ENCODE measurements at places on chromosomes 5 and 9. TPM values are rescaled to one million over a fixed set of nuclear protein-coding genes. Genes with fewer than 3 reads are reported as not detected.

HSPB3 gene
- not detected for total RNA-seq

IL3 gene
- total RNA-seq, result not detected

SPATA31E1 gene
- total RNA-seq, result not detected

TRAF2 gene
- total RNA-seq, result 20.8 TPM

LCN1 gene
- total RNA-seq, result not detected

SPATA31A6 gene
- total RNA-seq, result not detected

CCNO gene
- not detected for total RNA-seq

DNA sequence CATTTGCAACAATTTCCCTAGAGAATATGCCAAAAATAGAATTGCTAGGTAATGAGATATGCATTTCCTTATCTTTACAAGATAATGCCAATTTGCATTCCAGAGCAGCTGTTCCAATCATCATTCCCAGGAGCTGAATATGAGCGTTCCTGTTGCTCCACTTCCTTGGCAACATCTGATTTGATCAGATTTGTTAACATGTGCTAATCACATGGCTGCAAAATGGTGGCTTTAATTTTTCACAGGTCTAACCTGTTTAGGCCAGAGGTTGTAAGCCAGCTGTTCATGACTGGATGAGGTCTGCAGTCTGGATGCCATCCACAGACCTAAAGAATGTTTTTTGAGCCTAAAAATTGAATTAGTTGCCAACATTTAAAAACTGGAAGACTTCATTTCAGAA is 220.7 kb upstream of the IL12B start:
- no peak for DNase-seq

DNA sequence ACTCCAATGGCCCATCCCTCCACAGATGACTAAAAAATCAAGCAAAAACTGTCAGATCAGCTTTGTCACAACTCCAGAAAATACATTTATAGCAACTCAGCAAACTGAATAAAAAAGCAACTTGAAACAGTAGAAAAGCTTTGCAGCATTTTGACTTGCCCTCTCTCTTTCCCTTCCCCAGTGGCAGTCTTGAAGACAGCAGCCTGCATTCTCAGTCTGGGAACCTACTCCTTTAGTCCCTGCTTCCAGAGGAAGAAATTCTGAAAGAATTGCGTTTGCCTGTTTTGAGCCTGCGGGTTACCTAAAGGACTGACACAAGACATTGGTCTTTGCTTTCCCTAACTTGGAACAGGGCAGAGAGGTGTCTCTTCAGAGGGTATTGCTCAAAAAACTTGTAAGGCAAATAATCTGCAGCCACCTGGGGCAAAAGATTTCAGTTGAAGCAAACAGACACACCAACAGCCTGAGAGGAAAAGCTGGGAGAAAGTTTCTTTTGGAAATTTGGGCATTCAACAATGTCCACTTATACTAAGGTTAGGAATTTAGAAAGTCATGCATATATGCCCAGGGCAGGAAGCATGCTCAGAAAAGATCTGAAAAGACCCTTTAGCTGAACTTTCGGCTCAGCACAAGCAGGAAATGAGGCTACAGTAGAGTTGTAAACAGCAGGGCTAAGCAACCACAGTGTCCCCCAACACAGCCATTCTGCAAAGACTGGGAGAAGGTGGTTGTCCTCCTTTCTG is 15.2 kb upstream of the SLC35D2 start:
- no peak for DNase-seq

- DNase-seq, result no peak
Observed at GRCh38 chr9:107942856-107943255, 453.3 kb upstream of the KLF4 start.

- no peak for DNase-seq
Observed at GRCh38 chr5:156934450-156935211, 28.4 kb downstream of the TIMD4 start.

GRCh38 chr5:75891736-75892135 is 174.5 kb upstream of the POC5 start:
- no peak for DNase-seq

DNA sequence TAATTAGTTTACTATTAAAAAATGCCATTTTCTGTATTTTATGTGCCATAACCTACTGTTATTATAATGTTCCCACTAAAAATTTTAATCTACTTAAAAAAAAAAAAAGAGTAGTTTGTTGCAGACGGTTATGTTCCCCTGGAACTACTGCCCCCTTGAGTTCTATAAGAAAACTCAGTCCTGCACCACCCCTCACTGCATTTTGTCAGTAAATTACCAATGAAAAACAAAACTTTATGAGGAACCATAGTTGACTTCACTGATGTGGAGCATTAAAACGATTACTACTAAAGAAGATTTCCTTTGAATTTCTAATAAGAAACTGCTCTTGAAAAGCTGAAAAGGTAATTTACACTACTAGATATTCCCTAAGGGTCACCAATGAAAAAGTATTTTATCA is 288.7 kb downstream of the FBXL17 start:
- no peak for DNase-seq

GRCh38 chr5:107063511-107063910 is 607.2 kb downstream of the EFNA5 start:
- DNase-seq, result no peak

DNA sequence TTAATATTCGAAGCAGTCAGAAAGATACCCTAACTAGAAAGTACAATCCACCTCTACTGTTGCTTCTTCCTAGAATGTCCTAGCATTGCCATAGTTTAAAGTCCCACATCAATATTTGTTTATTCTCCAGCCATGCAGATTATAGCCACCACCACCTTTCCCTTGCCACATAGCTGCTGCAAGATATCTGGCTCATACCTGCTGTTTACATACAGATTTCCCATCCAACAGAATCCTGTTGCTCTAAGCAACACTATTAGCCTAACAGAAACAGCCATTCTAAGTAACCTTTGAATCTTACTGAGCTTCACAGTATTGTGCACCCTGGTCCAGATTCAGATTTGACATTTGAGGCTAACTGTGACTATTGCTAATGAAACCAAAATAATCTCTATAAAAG is 45.6 kb downstream of the GNAQ start:
- DNase-seq, result no peak

DNA sequence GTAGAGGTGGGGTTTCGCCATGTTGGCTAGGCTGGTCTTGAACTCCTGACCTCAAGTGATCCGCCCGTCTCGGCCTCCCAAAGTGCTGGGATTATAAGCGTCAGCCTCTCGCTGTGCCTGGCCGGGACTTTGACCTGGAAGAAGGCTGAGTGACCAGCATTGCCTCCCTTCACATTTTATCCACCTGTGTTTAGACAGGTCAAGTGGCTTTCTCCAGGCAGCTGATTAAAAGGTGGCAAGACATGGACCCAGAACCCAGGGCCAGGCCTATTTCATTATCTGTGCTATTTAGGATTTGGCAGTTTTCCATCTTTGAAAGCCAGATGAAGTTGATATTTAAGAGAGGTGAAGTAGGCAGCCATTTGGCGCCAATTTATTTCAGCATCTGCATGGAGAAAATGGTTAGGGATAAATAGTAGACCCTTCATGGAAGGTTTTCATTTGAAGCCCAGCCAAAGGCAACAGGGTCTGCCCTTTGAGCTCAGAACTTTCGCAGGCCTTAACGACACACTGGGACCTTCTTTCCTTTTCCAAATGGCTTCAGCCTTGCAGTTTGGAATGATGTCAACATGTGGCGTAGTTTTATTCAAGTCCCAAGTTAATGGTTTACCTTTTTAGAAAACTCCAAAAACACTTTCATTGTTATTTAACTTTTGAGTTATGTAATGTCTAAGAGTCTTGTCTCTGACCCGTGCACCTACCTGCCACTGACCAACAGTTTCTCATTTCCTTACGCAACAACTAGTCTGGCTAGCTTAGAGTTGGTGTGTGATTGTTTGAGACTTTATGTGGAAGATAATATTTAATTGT is 8.4 kb downstream of the DAPK1 start:
- DNase-seq, result no peak

DNA sequence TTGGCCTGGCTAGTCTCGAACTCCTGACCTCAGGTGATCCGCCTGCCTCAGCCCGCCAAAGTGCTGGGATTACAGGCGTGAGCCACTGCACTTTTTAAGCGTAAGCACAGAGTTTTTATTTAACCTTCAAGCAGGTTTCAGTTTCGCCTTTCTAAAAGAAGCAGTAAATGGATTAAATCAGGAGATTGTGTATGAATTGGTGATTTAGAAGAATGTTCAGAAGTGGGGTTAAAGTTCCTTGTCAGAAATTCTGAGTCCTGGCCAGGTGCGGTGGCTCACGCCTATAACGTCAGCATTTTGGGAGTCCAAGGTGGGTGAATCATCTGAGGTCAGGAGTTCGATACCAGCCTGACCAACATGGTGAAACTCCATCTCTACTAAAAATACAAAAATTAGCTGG is 12.2 kb downstream of the HSPA4 start:
- no peak for DNase-seq

- no peak for DNase-seq
Observed at GRCh38 chr5:170565072-170565471, 61.3 kb downstream of the KCNIP1 start.

DNA sequence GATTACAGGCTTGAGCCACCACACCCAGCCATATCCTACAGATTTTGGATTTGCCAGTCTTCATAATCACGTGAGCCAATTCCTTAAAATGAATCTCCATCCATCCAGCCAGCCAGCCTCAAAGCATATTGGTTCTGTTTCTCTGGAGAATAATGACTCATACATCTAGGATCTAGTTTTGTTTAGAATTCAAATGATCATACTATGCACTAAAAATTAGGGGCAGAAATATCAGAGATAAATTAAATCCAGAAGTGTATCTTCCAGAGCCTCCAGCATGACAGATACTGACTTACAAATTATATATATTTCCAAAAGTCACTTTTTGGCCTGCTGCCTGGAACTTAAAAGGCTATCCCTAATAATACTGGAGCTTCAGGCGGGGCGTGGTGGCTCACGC is 119.1 kb upstream of the NR5A1 start:
- no peak for DNase-seq
